Activated CD4-positive, alpha-beta T cell treated with anti-CD3 and anti-CD28 coated beads, Interleukin-10, Interleukin-2, amounts not matched to agents 100 ng/mL and 50 ng/mL, durations not matched to agents 16 hours and 8 hours (primary cell): ENCODE measurements at places on chromosomes 3 and 15.

GRCh38 chr15:73899197-73900094 is 26.1 kb downstream of the TBC1D21 start:
- DNase-seq, result no peak

DNA sequence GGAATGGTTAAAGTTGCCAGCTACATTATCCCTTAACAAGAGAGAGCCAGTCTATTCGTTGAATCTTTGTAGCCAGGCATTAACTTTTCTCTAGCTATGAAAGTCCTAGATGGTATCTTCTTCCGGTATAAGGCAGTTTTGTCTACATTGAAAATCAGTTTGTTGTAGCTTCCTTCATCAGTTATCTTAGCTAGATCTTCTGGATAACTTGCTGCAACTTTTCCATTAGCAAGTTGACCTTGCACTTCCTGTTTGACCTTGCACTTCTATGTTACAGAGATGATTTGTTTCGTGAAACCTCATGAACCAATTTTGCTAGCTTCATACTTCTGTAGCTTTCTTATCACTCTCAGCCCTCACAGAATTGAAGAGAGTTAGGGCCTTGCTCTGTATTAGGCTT is 24.1 kb downstream of the TOPAZ1 start:
- DNase-seq, result no peak

- no peak for DNase-seq
Measured at GRCh38 chr15:66881173-66881905, 179.3 kb downstream of the SMAD6 start.

- no peak for DNase-seq
Measured at GRCh38 chr3:169604568-169604967, 58.9 kb downstream of the MECOM start.

DNA sequence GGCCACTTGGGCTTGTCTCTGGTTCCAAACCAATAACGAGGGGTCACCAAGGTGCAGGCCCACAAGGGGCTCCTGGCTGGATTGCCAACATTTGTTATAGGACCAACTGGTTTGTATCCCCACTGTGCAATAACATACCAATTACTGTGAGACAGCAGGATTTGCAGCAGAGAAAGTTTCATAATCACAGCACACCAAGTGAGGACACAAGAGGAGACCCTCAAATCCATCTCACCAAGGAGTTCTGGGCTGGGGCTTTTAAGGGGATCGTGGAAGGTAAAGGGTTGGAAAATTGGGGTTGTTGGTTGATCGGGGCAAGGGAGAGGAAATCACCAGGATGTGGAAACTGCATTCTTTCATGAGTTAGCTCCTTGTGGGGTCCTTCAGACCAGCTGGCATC is 29.7 kb upstream of the LHFPL4 start:
- no peak for DNase-seq

- DNase-seq, result no peak
Measured at GRCh38 chr3:193391902-193392301, 13.3 kb upstream of the ATP13A5 start.

- no peak for DNase-seq
Measured at GRCh38 chr3:179036626-179037300, 34.8 kb downstream of the ZMAT3 start.

- peak; percentile 31 for DNase-seq
Measured at GRCh38 chr15:89673165-89673512, 6.0 kb downstream of the PLIN1 start.

DNA sequence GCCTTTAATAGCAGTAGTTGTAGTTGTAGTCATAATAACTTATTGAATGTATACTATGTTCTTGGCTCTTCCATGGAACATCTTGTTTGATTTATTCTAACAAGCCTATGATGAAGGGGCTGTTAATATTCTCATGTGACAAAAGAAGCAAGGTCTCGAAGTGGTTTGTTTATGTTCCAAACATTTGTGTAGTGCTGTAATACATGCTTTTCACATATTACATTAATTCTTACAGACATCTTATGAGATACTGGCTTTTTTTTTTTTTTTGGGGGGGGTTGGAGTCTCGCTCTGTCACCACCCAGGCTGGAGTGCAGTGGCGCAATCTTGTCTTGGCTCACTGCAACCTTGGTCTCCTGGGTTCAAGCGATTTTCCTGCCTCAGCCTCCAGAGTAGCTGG is 252.3 kb downstream of the PTPRG start:
- no peak for DNase-seq

GRCh38 chr15:29924750-29925149 is 102.5 kb upstream of the TJP1 start:
- no peak for DNase-seq

- no peak for DNase-seq
Measured at GRCh38 chr3:111797171-111797615, 61.9 kb upstream of the PHLDB2 start.

DNA sequence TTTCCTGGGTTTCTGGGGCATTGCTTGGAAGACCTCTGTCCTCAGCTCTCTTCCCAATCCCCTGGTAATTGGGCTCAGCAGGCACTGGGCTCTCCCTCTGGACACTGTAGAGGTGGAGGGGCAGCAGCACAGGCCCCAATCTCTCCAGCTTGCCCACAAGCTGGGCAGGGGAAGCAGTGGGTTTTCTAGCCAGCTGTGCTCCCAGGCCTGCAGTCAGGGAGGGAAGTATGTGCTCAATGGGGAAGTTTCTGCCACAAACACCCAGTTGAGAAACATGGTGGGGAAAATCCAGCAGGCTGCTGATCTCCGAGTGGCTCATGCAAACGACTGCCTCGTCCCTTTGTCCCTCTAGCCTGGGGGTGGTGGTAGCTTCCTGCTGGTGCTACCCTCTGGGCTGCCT is 12.8 kb upstream of the RFT1 start:
- no peak for DNase-seq

DNA sequence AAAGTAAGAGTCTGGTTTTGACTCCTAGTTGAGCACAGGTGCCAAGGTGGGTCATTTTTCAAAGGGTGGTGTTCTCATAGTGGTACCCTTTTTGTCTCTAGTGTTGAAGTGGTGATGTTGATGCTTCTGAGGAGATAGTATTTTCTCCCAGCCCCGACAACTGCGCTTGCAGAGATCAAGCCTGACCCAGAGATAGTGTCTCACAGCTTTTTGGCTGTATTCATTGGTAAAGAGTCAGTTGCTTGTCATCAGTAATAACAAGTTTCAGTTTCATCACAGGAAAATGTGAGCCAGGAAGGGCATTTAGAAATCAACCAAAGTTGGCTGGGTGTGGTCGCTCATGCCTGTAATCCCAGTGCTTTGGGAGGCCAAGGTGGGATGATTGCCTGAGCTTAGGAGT is 139.3 kb downstream of the NFKBIZ start:
- DNase-seq, result peak; percentile 70

DNA sequence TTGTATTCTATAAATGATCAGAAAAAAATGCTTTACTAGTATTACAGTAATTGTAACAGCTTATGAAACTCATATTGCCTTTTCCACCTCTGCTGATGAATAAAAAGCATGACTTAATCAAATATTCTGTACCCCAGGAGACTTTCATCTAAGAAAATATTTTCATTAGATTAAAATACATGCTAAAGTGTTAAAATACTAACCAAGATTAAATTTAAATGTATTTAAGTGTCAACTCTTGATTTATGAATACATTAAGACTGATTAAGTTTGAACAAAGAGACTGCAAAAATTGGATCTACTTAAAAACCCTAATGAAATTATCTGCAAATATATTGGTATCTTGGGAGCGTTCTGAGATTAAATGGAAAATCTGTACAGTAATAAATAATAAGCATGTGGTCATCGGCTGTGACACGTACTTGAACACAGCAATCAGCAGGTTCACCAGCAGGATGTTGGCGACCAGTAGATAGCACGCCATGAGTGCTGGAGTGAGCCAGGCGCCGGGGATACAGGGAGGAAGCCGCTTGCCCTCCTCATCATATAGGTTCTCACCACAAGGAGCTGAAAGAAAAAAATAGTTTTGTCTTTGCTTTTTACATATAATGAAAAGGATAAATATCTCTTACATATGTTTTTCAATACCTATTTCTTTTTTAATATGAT is 36.6 kb upstream of the MTMR10 start:
- no peak for DNase-seq

GRCh38 chr15:31207246-31207645 is 105.7 kb upstream of the TRPM1 start:
- no peak for DNase-seq

DNA sequence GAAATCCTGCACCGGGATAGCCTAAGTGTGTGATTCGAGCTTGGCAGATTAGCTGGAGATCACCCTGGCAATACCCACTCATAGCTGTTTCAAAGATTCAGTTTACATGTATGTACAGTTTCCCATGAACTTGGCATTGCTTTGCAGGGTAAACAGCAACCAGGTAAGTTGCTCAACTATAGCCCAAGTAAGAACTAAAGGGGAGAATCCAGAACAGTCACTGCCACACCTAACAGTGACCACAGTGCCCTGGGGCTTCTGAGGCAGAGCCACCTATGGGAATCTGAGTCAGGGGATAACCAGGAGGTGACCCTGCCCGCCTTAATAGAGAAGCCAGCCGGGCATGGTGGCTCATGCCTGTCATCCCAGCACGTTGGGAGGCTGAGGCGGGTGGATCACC is 15.9 kb downstream of the CDAN1 start:
- DNase-seq, result no peak

DNA sequence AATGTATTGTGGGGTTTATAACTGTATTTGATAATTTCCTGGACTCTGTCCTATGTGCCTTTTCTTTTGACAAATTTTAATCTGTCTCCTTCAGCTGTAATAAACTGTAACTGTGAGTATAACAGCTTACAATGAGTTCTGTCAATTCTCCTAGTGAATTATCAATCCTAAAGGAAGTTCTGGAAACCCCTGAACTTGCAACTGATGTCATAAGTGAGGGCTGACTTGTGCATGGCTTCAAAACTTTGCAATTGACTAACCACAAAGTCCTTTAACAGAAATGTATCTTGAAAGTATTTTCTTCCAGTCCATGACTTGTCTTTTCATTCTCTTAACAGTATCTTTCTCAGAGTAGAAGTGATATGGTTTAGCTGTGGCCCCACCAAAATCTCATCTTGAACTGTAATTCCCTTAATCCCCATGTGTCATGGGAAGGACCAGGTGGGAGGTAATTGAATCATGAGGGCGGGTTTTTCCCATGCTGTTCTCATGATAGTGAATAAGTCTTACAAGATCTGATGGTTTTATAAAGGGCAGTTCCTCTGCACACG is 108.3 kb downstream of the TFDP2 start:
- DNase-seq, result no peak

DNA sequence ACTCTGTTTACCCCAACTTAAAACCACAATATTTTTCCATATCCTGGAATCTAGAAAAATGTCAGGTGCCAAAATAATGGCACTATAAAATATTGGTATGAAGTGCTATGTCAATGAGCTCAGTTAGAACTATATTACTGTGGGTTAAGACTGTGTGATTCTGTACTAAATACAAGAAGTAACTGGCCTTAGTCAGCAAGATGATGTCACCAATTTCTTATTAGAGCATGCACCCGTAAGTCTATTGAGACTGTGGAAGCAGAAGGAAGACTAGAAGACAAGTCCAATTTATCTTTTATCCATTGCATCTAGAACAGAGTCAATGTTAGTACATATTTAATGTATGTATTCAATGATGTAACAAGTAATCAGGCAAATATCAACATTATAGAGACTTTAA is 25.0 kb downstream of the LRRC58 start:
- no peak for DNase-seq

- no peak for DNase-seq
Measured at GRCh38 chr3:79543218-79543982, 224.4 kb downstream of the ROBO1 start.

DNA sequence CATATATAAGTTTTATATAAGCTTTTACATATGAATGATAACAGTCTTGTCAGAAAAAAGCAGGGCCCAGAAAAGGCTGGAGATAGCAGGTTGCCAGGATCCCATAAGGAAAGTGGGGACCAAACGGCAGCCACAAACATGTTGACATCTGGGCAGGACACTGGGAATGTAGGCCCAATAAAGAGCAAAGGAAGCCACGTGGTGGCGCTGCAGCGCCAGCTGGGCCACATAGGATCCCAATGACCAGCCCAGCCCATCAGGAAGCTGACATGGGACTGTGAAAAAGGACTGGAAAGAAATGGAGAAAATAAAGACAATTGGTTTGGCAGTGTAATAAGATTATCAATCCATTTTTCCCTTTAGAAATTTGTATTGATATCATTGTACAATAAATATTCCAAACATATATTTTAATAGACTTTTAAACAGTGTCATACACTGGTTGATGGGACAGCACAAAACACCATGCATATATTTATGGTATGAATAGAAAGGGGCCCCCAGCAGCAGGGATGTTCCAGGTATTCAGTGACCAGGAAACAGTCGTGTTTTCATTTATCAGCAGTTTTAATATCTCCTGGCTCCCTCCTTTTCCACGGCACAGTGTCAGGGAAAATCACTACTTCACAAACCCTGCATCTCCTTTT is 89.0 kb upstream of the STRIT1 start:
- DNase-seq, result peak; percentile 7

GRCh38 chr3:111870620-111871019 is 11.6 kb downstream of the PHLDB2 start:
- DNase-seq, result no peak
